ENCODE measurements at places on chromosomes 11 and 22.

- no peak for DNase-seq
These were observed 24.7 kb downstream of the GRIK4 start for GRCh38 chr11:120536091-120536796.

GRCh38 chr11:22536071-22536470, 89.6 kb downstream of the FANCF start:
- no peak for DNase-seq

DNA sequence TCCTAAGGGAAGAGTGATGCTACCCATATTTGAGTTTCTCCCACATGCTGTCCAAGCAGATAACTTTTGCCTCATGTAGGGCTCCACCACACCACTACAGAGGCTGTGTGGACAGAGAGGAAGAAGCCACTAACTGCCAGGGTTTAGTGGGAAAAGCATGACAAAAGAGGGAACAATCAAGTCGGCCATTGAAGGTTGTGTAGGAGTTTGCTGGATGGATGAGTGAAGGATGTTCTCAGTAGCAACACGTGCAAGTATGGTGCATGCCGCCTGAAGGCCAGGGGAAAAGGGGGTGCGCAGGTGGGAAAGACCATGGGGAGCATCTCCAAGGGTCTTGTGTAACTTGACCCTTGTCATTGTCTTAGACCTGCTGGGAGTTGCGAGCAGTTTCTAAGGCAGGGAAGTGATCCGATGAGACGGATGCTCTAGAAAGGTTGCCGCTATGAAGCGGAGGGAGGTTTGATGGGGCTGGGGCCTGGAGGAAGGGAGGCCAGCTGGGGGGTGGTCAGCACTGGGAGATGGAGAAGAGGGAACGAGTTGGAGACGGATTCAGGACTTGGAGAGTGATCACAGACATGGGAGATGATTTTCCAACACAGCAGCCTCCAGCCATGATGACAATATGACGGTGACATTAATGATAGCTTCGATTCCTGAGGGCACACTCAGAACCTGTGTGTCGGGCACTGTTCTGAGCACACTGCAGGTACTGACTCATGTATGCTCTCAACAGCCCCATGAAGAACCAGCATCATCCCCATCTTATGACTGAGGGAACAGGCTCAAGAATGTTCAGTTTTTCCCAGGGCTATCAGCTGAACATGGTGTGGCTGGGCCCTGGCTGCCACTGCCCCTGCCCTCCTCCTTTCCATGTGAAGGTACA, 53.7 kb downstream of the CD6 start:
- no peak for DNase-seq

DNA sequence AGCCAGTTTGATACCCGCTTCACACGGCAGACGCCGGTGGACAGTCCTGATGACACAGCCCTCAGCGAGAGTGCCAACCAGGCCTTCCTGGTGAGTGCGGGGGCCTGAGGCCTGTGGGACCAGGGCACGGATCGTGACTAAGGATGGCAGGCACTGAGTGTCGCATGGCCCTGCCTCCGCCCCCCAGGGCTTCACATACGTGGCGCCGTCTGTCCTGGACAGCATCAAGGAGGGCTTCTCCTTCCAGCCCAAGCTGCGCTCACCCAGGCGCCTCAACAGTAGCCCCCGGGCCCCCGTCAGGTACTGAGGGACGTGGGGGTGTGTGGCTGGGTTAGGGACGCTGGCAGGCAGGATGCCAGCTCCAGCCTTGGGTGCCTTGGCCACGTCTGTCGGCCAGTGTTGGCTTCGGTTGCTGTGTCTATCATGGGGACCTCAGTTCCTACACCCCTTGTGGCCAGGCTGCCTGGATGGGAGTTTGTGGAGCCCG, 3.0 kb downstream of the PTPRCAP start:
- no peak for DNase-seq

- DNase-seq: no peak
These were observed 821.1 kb downstream of the CNTN5 start for GRCh38 chr11:99841885-99842284.

GRCh38 chr11:47950396-47950795, 30.0 kb upstream of the PTPRJ start:
- peak; percentile 30 for DNase-seq

DNA sequence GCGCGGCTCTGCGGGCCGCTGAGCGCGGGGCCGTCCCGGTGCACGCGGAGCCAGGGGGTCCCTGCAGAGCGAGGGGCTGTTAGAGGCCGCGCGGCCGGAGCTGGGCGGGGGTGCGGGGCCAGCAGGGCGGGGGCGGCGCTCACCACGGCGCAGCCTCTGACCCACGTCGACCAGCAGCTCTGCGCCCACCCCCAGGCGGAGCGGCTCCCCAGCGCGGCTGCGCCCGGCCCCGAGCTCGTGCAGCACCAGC, 385 bp upstream of the SCO2 start:
- DNase-seq: no peak

All from stimulated activated CD4-positive, alpha-beta T cell treated with anti-CD3 and anti-CD28 coated beads, Interleukin-4, amount 100 ng/mL, for 48 hours (primary cell).